ENCODE measurements at places on chromosomes 6 and 20.

DNA sequence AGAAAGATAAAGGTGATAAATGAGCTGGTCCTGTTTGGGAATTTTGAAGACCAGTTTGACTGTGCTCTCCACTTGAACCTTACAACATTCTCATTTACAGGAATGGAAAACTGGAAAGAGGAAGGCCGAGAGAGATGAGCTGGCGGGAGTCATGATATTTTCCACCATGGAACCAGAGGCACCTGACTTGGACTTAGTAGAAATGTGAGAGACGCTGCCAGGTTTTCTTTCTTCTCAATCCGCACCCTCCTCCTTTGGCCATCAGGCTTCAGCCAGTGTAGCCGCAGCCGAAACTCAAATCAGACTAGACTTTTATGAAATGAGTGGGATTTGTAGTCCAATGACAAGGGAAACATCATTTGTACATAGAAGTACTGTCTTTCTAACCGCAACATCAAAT is 54.7 kb upstream of the SYNJ2 start:
- DNase-seq = no peak

- no peak for DNase-seq
These were observed 192.5 kb downstream of the TTLL2 start for GRCh38 chr6:167517254-167517916.

- no peak for DNase-seq
These were observed 123.4 kb downstream of the C6orf118 start for GRCh38 chr6:165186041-165186440.

DNA sequence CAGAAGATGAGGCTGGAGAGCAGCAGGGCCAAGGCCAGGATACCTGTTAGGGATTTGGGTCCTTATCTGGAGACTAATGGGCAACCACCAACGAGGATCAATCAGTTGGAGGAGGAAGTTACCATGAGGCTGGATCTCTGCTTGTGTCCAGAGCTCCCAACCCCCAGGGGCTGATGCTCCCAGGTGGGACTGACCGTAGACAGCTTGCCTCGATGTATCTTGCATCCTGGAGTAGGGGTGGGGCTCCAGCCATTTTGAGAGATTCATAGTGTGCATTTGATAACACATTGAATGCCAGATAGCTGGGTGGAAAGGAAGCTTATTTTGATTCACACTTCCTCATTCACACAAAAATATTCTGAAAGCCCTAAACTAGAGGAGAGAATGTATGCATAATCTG is 4.6 kb upstream of the RFPL4B start:
- no peak for DNase-seq

DNA sequence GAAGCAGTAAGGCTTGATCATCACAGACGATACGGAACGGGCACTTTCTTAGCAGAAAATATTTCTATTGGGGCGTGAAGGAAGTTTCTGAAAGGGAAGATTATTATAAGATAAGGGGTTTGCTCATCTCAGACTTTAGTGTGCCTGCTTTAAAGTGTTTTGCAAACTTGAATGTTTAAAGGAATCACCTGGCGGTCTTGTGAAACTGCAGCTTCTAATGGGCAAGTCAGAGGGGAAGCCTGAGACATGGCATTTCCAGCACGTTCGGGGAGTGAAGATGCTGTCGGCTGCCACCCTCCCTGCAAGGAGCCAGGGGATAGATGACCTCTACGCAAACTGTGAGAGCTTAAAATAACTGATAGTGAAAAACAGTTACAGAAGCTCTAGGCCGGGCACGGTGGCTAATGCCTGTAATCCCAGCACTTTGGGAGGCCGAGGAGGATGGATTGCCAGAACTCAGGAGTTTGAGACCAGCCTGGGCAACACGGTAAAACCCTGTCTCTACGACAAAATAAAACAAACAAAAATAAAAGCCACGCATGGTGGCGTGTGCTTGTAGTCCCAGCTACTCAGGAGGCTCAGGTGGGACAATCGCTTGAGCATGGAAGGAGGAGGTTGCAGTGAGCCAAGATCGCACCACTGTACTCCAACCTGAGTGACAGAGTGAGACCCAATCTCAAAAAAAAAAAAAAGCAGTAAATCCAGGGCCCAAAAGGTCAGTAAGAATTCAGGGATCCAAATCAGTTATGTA is 2.3 kb upstream of the KIF16B start:
- no peak for DNase-seq

DNA sequence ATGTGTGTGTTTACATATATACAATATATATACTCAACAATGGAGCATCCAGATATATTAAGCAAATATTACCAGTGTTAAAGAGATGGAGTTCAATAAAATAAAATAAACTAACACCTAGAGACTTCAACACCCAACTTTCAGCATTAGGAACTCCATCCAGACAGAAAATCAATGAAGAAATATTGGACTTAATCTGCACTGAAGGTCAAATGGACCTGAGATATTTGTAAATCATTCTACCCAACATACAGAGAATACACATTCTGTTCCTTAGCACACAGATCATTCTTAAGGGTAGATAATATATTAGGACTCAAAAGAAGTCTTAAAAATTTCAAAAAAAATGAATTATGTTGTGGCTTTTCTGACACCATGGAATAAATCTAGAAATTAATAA is 832.3 kb upstream of the ADGRB3 start:
- DNase-seq = no peak

GRCh38 chr6:70557998-70558397 is 8.7 kb upstream of the SDHAF4 start:
- DNase-seq = no peak

- no peak for DNase-seq
These were observed 175.2 kb downstream of the ARID1B start for GRCh38 chr6:156952401-156952800.

- DNase-seq = no peak
These were observed 38.3 kb upstream of the ATXN1 start for GRCh38 chr6:16799279-16800193.

DNA sequence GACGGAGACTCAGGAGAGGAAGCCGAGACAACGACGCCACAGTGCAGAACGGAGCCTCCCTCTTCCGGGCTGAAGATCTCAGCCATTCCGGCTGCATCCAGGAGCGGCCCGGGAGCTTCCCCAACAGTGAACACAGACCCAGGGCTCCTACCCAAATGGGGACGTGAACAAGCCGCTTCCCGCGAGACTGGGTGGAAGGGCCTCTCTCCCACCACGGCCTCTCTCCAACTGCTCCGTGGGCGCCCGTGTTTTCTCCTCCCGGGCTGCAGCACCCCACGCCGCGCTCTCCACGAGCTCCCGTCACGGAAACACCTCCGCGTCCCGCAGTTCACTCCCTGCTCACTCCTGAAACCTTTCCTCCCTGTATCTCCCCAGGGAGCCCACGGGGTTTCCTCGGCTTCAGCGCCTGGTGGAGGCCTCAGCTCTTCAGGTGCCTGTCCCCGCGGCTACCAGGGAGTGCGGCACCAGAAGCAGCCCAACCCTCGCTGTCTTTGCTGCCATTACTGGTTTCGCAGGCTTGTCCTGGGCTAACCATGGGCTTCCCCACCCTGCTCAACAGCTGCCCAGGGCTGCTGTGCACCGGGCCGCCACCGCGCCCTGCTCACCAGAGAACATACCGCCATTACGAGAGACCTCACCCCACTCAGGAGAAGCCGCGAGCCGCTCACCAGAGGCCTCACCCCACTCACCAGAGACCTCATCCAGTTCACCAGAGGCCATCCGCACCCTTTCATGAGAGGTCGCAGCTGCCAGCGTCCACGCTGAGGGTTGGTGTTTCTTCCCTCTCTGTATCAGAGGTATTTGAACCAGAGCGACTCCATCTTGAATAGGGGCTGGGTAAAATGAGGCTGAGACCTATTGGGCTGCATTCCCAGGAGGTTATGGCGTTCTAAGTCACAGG is 922.8 kb downstream of the QKI start:
- DNase-seq = no peak

GRCh38 chr6:132381381-132381780 is 19.9 kb downstream of the MOXD1 start:
- no peak for DNase-seq

DNA sequence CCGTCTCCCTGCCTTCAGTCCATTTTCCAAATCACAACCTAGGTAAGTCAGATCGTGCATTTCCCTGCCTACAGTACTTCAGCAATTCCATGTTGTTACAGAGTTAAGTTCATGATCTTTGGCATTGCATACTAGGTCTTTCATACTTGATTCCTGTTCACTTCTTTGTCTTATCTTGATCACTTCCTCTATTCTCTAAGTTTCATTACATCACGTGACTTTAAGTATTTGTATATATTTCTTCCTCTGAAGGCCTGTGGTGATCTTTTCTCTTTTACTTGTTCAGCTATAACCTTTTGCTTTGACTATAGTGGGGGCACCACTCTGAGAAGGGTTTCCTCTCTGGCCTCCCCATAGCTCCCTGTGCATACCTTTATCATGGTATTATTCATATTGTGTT is 100.2 kb downstream of the TRMT11 start:
- no peak for DNase-seq
